ENCODE measurements at places on chromosomes 4 and X.

DNA sequence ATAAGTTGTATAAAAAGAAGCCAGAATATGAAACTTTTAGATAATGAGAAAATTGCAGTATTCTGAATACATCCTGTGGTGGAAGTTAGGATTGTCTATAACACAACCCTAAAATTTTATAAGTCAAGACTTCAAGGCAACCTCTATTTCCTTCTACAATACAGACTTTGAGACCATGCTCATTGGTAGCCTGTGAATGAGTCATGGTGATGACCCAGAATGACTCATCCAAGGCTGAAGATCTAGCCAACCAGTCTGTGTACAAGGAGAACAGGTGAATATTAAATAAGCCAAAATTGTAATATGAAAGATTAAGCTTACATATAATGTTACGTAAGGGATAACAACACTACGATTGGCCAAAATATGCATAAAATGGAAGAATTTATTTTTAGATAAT, 475.9 kb upstream of the GALNT7 start:
- DNase-seq: no peak

DNA sequence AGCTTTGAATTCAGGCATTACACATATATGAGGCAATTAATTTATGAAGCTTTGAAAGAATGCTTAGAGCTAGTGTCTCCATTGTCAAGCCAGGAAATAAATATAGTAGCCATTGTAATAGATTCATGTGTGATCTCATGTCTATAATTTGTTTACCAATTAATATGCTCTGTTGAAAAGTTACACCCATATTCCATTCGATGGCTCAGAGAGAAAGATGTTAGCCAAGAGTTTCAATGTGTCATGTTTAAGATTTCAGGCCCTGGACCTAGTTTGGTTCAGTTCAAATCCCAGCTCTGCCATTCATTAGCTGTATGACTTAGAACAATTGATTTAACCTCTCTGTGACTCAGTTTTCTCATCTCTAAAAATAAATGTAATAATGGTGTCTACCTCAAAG, 263.3 kb downstream of the SNCA start:
- no peak for DNase-seq

- DNase-seq: no peak
Measured at GRCh38 chrX:42102586-42103282, 179.4 kb upstream of the CASK start.

DNA sequence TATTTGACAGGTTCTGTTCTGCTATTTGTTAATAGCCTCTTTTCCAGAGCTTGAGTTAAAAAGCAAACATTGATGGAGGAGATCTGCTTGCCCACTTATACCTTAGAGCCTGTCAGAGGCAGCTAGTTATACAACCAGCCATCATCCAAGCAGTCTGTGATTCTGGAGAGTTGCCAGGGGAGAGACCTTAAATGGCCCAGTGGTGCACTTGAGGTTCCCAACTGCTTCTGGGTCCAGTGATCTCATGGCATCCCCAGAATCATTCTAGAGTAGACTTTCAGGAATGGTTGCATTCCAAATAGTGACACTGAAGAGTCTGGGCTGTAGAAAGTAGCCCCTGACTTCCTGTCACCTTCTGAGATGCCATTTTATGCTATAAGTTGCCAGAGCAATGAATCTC, 160.7 kb downstream of the FHIP1A start:
- DNase-seq: no peak
